ENCODE measurements at places on chromosomes 5 and 9.

DNA sequence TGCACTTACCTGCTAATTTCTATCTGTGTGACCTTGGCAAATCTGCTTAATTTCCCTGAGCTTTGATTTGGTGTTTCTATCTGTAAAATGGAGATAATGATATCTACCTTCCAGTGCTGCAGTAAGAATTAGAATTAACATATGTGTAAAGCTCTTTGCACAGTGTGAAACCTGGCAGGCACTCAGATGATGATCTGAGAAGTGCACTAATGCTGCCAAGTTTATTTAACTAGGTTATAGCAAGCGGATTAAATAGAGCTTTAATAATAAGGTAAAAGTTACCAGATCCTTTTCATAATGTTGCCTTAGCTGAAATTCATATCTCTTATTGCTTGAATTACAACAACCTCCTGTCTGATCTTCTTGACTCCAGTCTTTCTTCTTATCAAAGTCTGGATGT is 315.3 kb upstream of the CD180 start:
- H3K4me1 ChIP-seq: no peaks in the 10 kb centered on the region
- no peak for DNase-seq
- H3K36me3 ChIP-seq: no peaks in the 10 kb centered on the region
- no peak overlapping the region for H3K27ac ChIP-seq
- H3K27me3 ChIP-seq: no peaks in the 10 kb centered on the region

- no peaks in the 10 kb centered on the region for H3K27me3 ChIP-seq
- H3K36me3 ChIP-seq: peaks cover 17% of the 10 kb centered on the region
- DNase-seq: no peak
- H3K27ac ChIP-seq: no peak overlapping the region
Observed at GRCh38 chr9:32468740-32469139, 57.3 kb downstream of the RIGI start.

- H3K4me1 ChIP-seq: peaks cover 35% of the 10 kb centered on the region
- no peaks in the 10 kb centered on the region for H3K27me3 ChIP-seq
- no peak for DNase-seq
- H3K4me3 ChIP-seq: peak overlapping the region; percentile 93
Observed at GRCh38 chr5:134649163-134649835, 714 bp downstream of the SEC24A start.

DNA sequence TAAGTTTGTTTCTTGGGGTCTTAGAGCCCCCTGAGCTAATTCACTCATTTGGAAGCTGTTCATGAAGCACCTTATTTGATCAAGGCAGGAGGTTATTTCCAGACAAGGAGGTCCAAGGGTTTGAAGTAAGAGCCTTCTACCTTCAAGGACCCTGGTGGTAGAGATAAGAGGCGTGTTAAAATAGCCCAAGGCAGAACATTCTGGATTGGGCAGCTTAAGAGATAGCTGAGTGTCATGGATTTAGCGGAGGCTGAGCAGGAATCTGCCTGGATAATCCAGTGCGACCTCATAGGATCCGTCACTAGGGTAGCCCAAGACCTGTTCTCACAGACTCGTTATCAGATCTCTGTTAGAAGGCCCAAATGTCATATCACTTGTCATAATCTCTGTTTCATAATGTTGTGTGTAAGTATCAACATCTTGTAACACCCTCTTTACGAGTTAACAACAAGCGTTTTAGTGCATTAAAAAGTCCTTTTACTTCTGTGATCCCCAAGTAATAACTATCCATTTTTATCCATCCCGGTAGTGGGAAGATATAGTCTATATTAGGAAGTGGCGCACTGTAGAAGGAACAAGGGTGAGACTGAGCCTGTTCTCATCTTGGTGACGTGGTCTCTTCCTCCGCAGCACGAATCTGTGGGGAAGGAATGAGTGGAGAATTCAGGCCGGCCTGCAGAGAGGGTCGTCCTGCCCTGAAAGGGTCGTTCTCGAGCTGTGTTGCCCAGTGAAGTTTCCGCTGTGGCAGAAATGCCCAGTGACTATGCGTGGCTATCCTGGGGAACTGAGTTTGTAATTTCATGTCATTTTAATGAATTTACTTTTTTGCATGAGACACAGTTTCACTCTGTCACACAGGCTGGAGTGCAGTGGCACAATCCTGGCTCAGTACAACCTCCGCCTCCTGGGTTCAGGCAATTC is 28.8 kb downstream of the SLC25A25 start:
- H3K4me1 ChIP-seq: peaks cover 83% of the 10 kb centered on the region
- peak overlapping the region; percentile 89 for H3K27ac ChIP-seq
- peaks cover 3% of the 10 kb centered on the region for H3K36me3 ChIP-seq
- H3K4me3 ChIP-seq: no peak overlapping the region

DNA sequence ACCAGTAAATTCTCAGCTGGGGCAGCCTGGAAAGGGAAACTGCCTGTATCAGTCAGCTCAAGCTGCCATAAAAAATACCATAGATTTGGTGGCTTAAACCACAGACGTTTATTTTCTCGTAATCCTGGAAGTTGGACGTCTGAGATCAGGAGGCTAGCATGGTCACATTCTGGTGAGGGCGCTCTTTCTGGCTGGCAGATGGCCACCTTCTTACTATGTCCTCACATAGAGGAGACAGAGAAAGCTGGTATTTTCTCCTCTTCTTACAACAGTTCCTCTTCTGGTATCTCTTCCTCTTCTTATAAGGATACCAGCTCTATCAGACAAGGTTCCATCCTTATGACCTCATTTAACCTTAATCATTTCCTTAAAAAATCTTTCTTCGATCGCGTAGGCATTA is 50.5 kb upstream of the RFX3 start:
- no peaks in the 10 kb centered on the region for H3K4me1 ChIP-seq
- H3K27me3 ChIP-seq: no peaks in the 10 kb centered on the region
- no peak overlapping the region for H3K27ac ChIP-seq
- no peak overlapping the region for H3K4me3 ChIP-seq
- DNase-seq: no peak

DNA sequence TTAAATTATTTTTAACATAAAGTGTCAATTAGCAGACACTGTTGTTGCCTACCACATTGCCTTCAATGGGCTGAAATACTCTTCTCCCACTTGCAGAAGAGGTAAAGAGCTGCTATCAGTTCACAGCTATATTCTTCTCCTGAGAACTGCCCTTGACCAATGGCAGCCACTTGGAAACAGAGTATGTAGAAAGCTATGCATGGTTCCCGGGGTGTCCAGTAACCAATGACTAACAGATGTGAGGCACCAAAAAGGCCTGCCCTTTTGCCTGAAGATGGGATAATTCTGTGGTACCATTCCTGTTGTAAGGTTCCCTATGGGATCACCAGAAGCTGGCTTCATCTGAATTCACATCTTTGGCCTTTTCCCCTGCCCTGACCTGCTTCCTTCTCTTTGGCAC is 181.4 kb upstream of the MAP3K1 start:
- no peak overlapping the region for H3K4me3 ChIP-seq
- no peaks in the 10 kb centered on the region for H3K36me3 ChIP-seq
- no peak overlapping the region for H3K27ac ChIP-seq
- no peaks in the 10 kb centered on the region for H3K4me1 ChIP-seq

GRCh38 chr9:73118898-73119554 is 32.6 kb upstream of the ANXA1 start:
- H3K27me3 ChIP-seq: no peaks in the 10 kb centered on the region
- H3K27ac ChIP-seq: no peak overlapping the region
- H3K36me3 ChIP-seq: no peaks in the 10 kb centered on the region
- no peak for DNase-seq
- no peak overlapping the region for H3K4me3 ChIP-seq
- H3K4me1 ChIP-seq: no peaks in the 10 kb centered on the region

- H3K36me3 ChIP-seq: no peaks in the 10 kb centered on the region
- H3K27me3 ChIP-seq: no peaks in the 10 kb centered on the region
- no peak overlapping the region for H3K4me3 ChIP-seq
- DNase-seq: no peak
- H3K4me1 ChIP-seq: no peaks in the 10 kb centered on the region
Observed at GRCh38 chr5:107766439-107766838, 95.7 kb upstream of the EFNA5 start.

DNA sequence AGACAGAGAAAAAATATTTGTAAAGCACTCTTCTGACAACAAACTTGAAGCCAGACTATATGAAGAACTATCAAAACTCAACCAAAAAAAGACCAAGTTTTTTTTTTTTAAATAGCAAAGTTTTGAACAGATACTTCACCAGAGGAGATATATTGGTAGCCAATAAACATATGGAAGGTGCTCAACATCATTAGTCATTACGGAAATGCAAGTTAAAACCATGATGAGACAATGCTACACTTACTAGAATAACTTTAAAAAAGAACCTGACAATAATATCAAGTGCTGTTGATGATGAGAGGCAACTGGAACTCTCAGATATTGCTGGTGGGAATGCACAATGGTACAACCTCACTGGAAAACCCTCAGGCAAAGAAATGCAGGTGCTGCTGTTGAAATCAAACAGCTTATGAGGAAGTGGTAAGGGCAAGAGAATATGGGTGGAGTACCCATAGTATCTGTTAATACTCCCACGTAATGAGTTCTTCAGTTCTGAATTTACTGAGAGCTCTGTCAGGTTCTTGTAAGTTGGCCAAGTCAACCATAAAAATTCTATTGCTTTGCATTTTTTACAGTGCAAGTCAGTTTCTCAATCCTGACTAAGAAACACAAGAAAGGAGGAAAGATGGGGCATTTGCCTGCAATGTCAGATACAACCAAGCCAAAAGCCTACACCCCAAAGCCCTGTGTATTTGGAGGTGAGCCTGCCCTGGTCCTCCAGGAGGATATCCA is 87.3 kb upstream of the GNAQ start:
- no peaks in the 10 kb centered on the region for H3K36me3 ChIP-seq
- H3K4me1 ChIP-seq: no peaks in the 10 kb centered on the region
- DNase-seq: no peak

- H3K27me3 ChIP-seq: no peaks in the 10 kb centered on the region
- H3K36me3 ChIP-seq: no peaks in the 10 kb centered on the region
- H3K27ac ChIP-seq: peak overlapping the region; percentile 97
- H3K4me1 ChIP-seq: peaks cover 73% of the 10 kb centered on the region
- peak overlapping the region; percentile 76 for H3K4me3 ChIP-seq
Observed at GRCh38 chr9:129497813-129498450, 123.0 kb downstream of the C9orf50 start.

DNA sequence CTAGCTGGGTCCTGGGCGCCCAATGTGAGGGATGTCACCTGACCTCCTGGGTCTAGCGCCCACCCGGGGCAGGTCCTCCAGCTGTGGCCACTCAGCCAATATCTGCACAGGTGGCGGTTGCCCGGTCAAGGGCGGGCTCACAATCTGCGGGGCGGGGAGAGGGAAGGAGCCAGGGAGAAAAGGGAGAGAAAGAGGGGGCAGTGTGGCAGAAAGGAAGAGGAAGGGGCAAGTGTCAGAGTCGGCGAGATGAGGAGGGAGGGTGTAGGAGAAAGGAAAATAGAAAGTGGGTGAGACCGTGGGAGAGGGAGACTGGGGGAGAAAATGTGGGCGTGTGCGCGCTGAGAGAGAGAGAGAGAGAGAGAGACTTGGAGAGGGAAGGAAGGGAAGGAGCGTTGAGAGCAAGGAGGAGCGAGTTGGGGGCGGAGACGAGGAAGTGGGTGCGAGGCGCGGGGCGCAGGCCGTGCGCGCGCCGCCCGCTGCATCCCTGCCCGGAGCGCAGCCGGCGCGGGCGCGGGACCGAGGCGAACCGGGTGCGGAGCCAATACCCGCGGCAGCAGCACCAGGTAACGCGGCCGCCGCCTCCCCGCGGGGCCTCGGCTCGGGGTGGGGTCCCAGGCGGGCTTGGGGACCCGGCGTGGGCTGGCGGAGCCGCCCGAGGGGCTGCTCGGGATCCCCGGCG is at the start of gene HRH2:
TSS of gene HRH2 (plus strand) at position 479 of the 679 bp plus-strand sequence. CDS start 25,163 bp downstream, outside the sequence.
- H3K36me3 ChIP-seq: no peaks in the 10 kb centered on the region
- H3K4me1 ChIP-seq: peaks cover 24% of the 10 kb centered on the region
- no peaks in the 10 kb centered on the region for H3K27me3 ChIP-seq

GRCh38 chr9:89477811-89478630 is 19.9 kb downstream of the SEMA4D start:
- no peak overlapping the region for H3K27ac ChIP-seq
- no peaks in the 10 kb centered on the region for H3K4me1 ChIP-seq

DNA sequence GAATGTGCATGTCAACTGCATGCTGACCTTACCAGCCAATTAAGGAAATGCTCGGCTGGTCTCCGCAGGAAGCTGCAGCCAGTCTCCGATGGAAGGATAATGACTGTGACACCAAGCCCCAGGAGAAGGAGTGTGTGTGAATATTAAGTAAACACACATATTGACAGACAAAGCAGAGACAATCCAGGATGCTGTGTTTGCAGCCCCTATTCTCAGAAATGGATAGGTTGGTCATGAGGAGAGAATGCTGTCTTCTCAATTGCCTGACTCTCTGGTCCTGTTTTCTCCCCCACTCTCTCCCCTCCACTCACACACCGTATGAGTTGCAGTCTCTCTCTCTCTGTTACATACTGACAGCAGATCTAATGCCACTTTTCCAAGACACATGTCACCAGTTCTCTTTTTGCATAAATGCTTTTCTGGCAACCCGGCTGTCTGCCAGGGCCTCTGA is 85.7 kb downstream of the EPB41L4A start:
- no peaks in the 10 kb centered on the region for H3K27me3 ChIP-seq
- H3K36me3 ChIP-seq: no peaks in the 10 kb centered on the region
- H3K4me3 ChIP-seq: no peak overlapping the region
- peaks cover under 1% of the 10 kb centered on the region for H3K4me1 ChIP-seq
- no peak for DNase-seq
- no peak overlapping the region for H3K27ac ChIP-seq

GRCh38 chr5:107012371-107012770 is 658.4 kb downstream of the EFNA5 start:
- H3K36me3 ChIP-seq: no peaks in the 10 kb centered on the region
- H3K4me1 ChIP-seq: no peaks in the 10 kb centered on the region
- H3K27ac ChIP-seq: no peak overlapping the region
- H3K4me3 ChIP-seq: no peak overlapping the region
- no peaks in the 10 kb centered on the region for H3K27me3 ChIP-seq
- DNase-seq: no peak

GRCh38 chr5:68994645-68995044 is 99.2 kb upstream of the SLC30A5 start:
- H3K4me3 ChIP-seq: no peak overlapping the region
- H3K27me3 ChIP-seq: no peaks in the 10 kb centered on the region
- DNase-seq: no peak
- no peak overlapping the region for H3K27ac ChIP-seq

- peaks cover 67% of the 10 kb centered on the region for H3K4me1 ChIP-seq
- peak overlapping the region; percentile 14 for H3K4me3 ChIP-seq
- DNase-seq: no peak
- no peaks in the 10 kb centered on the region for H3K27me3 ChIP-seq
Observed at GRCh38 chr9:94135222-94135621, 51.0 kb downstream of the PTPDC1 start.

DNA sequence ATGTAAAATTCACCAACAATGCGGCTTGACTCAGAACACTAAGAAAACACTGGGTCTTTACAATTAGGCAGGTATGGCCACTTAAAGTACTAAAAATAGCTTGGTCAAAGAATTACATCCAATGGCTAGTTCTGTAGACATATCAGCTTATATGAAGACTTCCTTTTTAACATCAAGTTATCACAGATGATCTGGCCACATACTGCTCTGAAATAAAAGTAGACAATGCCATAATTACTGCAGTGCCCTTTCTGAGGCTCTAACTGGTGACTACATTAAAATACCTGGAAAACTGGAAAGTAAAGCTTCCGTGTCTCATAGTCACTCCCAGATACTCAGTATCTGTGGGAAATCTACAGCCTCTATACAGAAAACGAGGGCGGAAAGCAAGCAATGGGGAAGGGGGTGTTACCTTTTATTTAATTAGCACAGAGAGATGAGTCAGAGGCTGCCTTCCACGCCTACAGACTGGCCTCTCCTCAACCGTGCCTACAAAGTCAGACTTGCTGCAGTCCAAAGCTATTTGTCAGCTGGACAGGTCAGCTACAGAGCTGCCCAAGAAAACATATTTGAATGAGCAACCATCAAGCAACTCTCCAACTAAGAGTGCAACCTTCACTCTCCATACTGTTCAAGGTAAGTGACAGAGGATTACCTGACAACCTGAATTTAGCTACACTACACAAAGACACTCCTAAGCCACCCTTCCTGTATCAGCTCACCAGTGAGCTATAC is 8.7 kb downstream of the SERINC5 start:
- DNase-seq: peak; percentile 65
- H3K4me3 ChIP-seq: peak overlapping the region; percentile 56
- no peaks in the 10 kb centered on the region for H3K36me3 ChIP-seq
- peak overlapping the region; percentile 19 for H3K27ac ChIP-seq
- H3K4me1 ChIP-seq: peaks cover 31% of the 10 kb centered on the region

Measured in thoracic aorta (tissue), 2 donors.